Activated CD4-positive, alpha-beta memory T cell treated with anti-CD3 and anti-CD28 coated beads, Interleukin-2, amount 10 ng/mL, durations not matched to agents 7 days and 5 days (primary cell): ENCODE measurements at places on chromosomes 1 and 21. TPM values are rescaled to one million over a fixed set of nuclear protein-coding genes. Genes with fewer than 3 reads are reported as not detected.

- no peaks in the 10 kb centered on the region for H3K4me1 ChIP-seq
- no peaks in the 10 kb centered on the region for H3K27me3 ChIP-seq
- no peak overlapping the region for H3K27ac ChIP-seq
- no peak overlapping the region for H3K4me3 ChIP-seq
- DNase-seq: no peak
- no peaks in the 10 kb centered on the region for H3K36me3 ChIP-seq
These were observed 262.8 kb downstream of the TPR start for GRCh38 chr1:186112280-186112679.

DNA sequence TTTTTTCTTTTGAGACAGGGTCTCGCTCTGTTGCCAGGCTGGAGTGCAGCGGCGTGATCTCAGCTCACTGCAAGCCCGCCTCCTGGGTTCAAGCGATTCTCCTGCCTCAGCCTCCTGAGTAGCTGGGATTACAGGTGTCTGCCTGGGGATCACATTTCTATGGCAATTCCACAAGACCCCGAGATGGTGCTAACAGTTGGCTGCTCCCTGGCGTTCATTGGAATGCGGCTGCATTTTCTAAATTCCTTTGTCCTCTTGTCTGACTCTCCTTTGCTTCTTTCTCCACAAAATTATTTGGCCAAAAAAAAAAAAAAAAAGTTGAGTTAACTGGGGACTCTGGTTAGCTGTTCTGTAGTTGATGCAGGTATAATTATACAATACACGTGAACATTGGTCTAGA lies 176.4 kb downstream of the ETS2 start:
- H3K36me3 ChIP-seq: peaks cover 4% of the 10 kb centered on the region
- no peak overlapping the region for H3K27ac ChIP-seq
- H3K27me3 ChIP-seq: peaks cover 15% of the 10 kb centered on the region

DNA sequence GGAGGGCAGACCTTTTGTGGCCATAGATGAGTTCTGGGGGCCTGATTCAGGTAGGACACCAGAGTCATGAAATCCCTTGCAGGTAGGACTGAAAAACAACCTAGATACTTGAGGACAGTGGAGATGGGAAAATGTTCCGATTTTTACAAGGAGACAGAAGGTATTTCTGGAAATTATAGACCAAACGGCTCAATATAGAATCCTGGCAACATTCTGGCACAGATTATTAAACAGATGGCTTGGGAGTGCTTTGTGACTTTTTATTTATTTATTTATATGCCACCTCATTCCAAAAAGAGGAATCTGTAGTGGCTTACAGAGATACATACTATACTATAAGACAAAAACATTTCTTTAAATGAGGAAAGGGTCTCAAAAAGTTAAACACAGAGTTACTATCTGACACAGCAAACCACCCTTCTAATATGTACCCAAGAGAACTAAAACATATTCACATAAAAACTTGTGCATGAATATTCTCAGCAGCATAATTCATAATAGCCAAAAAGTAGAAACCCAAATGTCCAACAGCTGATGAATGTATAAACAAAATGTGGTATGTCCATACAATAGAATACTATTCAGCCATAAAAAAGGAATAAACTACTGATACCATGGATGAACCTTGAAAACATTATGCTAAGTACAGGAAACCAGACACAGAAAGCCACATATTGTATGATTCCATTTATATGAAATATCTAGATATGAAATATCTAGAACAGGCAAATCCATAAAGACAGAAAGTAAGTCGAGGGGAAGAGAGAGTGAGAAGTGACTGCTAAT lies 49.8 kb downstream of the CDK18 start:
- H3K4me1 ChIP-seq: no peaks in the 10 kb centered on the region
- no peaks in the 10 kb centered on the region for H3K36me3 ChIP-seq
- H3K27me3 ChIP-seq: peaks cover 49% of the 10 kb centered on the region
- DNase-seq: no peak

GRCh38 chr21:31576428-31576827 lies 83.1 kb upstream of the SOD1 start:
- no peak overlapping the region for H3K27ac ChIP-seq
- H3K36me3 ChIP-seq: no peaks in the 10 kb centered on the region
- no peaks in the 10 kb centered on the region for H3K4me1 ChIP-seq

DNA sequence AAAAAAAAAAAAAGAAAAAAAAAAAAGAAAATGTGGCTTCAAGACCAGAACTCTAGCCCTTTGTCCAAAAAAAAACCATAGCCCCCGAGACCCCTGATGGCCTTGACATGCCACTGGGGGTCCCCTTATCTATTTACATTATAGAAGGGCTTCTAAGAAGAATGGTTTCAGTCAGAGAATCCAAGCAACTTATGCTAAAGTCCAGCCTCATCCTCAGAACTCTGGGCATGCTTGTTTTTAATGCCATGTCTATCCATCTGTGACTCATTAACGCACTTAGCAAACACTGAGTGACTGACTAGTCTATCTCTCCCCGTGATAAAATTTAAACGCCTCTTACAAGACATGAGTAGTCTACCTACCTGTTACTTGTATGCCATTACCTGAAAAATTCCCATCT lies 29.3 kb downstream of the ERG start:
- no peak for DNase-seq
- H3K36me3 ChIP-seq: no peaks in the 10 kb centered on the region
- no peak overlapping the region for H3K27ac ChIP-seq
- H3K27me3 ChIP-seq: peaks cover 5% of the 10 kb centered on the region
- H3K4me1 ChIP-seq: no peaks in the 10 kb centered on the region
- no peak overlapping the region for H3K4me3 ChIP-seq

GRCh38 chr1:8169364-8170058 lies 143.4 kb upstream of the ERRFI1 start:
- peak overlapping the region; percentile 21 for H3K4me3 ChIP-seq
- H3K27ac ChIP-seq: peak overlapping the region; percentile 95
- H3K27me3 ChIP-seq: no peaks in the 10 kb centered on the region
- peak; percentile 68 for DNase-seq
- H3K4me1 ChIP-seq: peaks cover 37% of the 10 kb centered on the region

DNA sequence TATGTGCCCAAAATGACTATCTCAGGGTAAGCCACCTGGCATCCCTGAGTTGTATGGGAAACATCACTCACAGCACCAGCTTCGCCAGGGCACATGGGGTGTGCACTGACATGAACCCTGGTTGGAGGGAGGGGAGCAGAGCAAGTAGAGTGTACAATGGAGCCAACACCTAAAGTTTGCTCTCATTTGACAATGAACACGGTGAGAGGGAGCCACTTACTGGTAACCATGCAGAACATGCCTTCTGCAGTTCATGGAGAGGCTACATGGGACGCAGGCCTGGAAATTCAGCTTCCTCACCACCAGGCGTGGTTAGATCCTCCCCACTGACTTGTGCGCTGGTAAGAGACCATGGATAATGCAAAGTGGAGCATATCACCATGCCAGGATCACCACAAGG lies 10.0 kb upstream of the CPLANE2 start:
- H3K27me3 ChIP-seq: no peaks in the 10 kb centered on the region
- no peak for DNase-seq
- H3K36me3 ChIP-seq: peaks cover 18% of the 10 kb centered on the region
- H3K27ac ChIP-seq: no peak overlapping the region
- peaks cover 16% of the 10 kb centered on the region for H3K4me1 ChIP-seq
- H3K4me3 ChIP-seq: no peak overlapping the region

DNA sequence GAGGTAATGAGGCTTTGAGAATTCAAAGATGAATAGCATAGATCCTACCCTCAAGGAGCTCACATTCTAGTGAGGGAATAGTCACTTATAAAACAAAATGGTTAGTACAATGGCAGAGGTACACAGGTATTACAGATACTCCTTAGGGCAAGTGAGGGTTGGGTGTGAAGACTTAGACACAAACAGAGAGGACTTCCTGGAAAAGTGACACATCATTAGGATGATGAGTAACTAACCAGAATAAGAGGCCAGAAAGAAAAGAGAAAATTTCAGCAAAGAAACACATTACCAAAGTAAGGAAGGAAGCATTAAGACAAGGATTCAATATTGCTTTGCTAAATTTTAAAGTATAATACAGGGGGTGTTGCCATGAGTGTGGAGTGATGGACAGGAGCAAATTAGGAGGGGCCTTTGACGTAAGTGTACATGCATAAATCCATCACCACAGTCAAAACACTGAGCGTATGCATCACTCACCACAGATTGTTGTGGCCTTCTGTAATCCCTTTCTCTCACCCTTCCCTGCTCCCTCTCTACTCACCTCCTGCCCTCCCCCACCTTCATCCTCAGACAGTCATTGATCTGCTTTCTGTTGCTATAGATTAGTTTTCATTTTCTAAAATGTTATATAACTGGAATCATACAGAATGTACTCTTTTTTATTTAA lies 7.9 kb downstream of the CD53 start:
- peak overlapping the region; percentile 100 for H3K27ac ChIP-seq
- DNase-seq: peak; percentile 63
- H3K27me3 ChIP-seq: no peaks in the 10 kb centered on the region
- H3K36me3 ChIP-seq: peaks cover 74% of the 10 kb centered on the region
- peak overlapping the region; percentile 97 for H3K4me3 ChIP-seq

GRCh38 chr1:41958015-41958673 lies 39.4 kb upstream of the HIVEP3 start:
- no peaks in the 10 kb centered on the region for H3K27me3 ChIP-seq
- no peak for DNase-seq
- peaks cover 12% of the 10 kb centered on the region for H3K4me1 ChIP-seq
- peaks cover 3% of the 10 kb centered on the region for H3K36me3 ChIP-seq
- H3K27ac ChIP-seq: no peak overlapping the region

DNA sequence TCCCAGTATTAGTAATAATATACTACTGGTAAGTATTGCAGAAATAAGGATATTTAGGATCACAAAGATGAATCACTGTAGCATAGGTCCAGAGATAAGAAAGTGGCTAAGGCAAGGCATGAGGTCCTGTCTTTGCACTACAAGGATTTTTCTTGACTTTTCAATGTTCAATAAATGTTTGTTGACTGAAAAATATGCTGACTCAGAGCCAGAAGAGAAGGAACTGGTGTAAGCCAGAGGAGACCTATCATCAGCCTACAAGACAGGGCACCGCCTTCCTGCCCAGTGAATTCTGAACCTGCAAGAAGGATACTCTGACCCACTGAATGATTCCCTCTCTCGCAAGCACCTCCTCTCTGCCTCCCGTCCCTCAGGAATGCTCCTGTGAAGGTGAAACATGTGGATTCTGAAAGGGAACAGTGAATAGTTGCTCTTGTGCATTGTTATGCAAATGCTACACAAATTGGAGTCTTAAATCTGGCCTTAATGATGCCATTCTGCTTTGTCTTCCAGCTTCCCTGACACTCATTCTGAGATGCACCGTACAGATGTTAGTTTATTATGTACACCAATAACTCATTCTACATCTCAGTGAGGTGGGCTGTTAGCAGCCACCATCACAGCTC lies 540.0 kb downstream of the OMA1 start:
- H3K27me3 ChIP-seq: no peaks in the 10 kb centered on the region
- DNase-seq: no peak
- no peaks in the 10 kb centered on the region for H3K4me1 ChIP-seq
- no peak overlapping the region for H3K27ac ChIP-seq
- no peak overlapping the region for H3K4me3 ChIP-seq
- no peaks in the 10 kb centered on the region for H3K36me3 ChIP-seq

The CZIB gene
- total RNA-seq: 38.2 TPM

The RGL1 gene
- total RNA-seq: 2.4 TPM

The PRAMEF14 gene
- not detected for total RNA-seq

The TRIM67 gene
- total RNA-seq: not detected

The LCE1F gene
- total RNA-seq: not detected

The PAPPA2 gene
- total RNA-seq: 0.08 TPM

The SPRR2F gene
- total RNA-seq: not detected

The MAP3K21 gene
- 4.4 TPM for total RNA-seq

The ERICH3 gene
- total RNA-seq: 0.05 TPM

The CTPS1 gene
- total RNA-seq: 42.2 TPM
